ENCODE measurements at places on chromosomes 2 and 18. TPM values are rescaled to one million over a fixed set of nuclear protein-coding genes. Genes with fewer than 3 reads are reported as not detected.

DNA sequence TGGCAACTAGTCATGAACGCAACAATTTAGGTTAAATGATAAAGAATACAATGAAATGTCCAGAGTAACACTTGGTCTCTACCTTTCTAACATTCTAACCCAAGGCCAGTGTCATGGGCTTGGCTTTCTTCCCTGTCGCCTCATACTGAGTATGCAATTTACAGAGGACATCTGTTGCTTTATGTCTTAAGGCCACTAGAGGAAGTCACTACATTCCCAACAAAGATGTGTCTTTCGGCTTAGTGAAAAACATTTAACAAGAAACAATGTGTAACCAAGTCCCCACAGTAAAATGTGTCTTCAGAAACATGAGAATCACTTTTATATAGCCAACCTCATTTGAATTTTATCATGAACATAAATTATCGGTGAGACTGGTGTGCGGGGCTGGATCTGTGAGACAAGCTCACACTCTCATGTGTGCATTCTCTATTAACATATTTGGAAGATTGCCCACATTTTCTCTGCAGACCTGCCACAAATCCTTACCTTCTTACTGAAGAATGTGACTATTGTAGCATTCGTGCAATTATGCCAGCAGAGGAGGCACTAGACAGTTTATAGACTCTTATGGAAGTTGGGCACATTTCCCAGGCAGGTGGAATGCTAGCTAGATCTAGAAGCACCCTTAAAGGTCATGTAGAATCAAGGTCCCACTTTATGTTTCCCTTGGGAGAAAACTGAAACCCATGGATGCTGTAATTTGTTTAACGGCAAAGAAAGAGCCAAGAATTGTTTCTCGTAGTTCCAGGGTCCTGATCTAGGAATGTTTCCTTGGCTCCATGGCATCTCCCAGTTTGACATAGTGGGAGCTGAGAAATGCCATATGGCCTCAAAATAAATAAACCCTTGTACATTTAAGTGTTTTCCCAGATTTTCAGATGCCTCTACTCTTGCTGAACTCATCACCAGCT, 101.8 kb downstream of the CD226 start:
- no peaks in the 10 kb centered on the region for H3K36me3 ChIP-seq
- H3K4me1 ChIP-seq = no peaks in the 10 kb centered on the region
- no peak for DNase-seq
- no peak overlapping the region for H3K27ac ChIP-seq

Gene SLC16A14
- total RNA-seq = 1.5 TPM

GRCh38 chr2:20049637-20050036, 1.8 kb downstream of the LAPTM4A start:
- no peak for DNase-seq
- H3K27me3 ChIP-seq = peaks cover 2% of the 10 kb centered on the region
- H3K4me1 ChIP-seq = peaks cover 26% of the 10 kb centered on the region
- no peak overlapping the region for H3K4me3 ChIP-seq
- no peak overlapping the region for H3K27ac ChIP-seq
- peaks cover 7% of the 10 kb centered on the region for H3K36me3 ChIP-seq

Gene NAPG
- total RNA-seq = 29.7 TPM

- DNase-seq = no peak
- no peak overlapping the region for H3K4me3 ChIP-seq
- H3K36me3 ChIP-seq = no peaks in the 10 kb centered on the region
- H3K27ac ChIP-seq = no peak overlapping the region
- no peaks in the 10 kb centered on the region for H3K27me3 ChIP-seq
- no peaks in the 10 kb centered on the region for H3K4me1 ChIP-seq
Observed at GRCh38 chr2:50650403-50650810, 381.5 kb downstream of the NRXN1 start.

Gene REG1A
- not detected for total RNA-seq

DNA sequence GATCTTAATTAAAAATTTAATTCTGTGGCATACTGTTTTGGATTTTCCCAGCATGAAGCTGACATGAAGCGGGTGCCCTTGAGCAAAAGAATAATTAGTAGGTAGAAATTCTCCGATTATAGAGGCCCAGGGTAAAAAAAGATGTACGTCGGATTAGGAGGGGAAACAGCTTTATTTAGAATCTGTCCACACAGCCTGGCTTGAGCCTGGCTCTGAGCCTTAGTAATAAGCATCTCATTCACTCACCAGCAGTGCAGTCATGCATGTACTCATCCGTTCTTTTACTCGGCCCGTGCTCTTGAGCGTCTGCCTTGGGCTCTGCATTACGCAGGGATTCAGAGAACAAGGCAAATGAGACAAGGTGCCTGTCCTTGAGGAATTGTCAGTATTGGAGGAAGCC, 219.3 kb downstream of the AGAP1 start:
- H3K4me3 ChIP-seq = no peak overlapping the region
- DNase-seq = no peak
- no peaks in the 10 kb centered on the region for H3K4me1 ChIP-seq
- H3K27ac ChIP-seq = no peak overlapping the region

DNA sequence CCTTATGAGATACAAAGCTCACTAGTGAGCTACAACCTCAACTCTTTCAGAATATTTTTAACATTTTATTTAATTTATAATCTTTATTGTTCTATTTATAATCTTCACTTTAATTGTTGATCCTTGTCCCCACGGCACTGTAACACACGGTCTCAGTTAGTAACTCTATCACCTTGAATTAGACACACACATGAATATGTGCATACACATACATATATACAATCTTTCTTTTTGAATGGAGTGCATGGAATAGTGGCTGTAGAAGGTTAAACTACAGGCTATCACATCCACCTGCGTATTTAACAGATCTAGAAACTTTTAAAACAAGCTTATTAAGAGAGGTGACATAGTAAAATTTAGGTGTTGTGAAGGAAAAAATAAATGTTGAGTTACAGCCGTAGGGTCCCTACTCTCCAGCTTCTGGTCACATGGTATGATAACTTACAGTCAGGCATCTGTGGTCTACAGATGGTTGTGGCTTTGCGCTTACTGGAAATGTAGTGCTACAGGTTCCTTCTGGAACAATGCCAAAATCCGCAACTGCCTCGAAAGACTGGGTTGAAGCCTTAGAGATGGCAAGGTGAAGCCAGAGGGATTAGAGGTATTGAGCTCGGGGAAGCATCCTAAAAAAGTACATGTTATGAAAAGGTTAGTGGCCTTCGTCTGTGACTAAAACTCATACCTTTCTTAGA, 1324.1 kb upstream of the SLC39A10 start:
- H3K27me3 ChIP-seq = no peaks in the 10 kb centered on the region
- H3K27ac ChIP-seq = no peak overlapping the region
- no peaks in the 10 kb centered on the region for H3K36me3 ChIP-seq
- DNase-seq = no peak
- H3K4me3 ChIP-seq = no peak overlapping the region

DNA sequence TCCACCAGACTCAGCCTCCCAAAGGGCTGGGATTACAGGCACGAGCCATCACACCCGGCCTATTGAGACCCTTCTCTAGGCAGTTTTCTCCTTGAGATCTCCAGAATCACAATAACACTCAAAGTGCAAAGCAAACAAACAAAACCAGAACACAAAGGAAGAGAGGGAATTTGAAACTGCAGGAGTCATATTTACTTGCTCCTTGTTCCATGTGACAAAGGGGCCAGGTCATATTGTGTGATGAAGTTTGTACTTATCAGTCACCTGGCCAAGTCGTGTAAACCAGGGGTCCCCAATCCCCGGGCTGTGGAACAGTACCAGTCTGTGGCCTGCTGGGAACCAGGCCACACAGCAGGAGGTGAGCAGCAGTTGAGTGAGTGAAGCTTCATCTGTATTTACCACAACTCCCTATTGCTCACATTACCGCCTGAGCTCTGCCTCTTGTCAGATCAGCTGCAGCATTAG, 26.5 kb downstream of the SCYGR8 start:
- peaks cover 20% of the 10 kb centered on the region for H3K4me1 ChIP-seq
- H3K4me3 ChIP-seq = no peak overlapping the region
- H3K27ac ChIP-seq = no peak overlapping the region
- H3K36me3 ChIP-seq = no peaks in the 10 kb centered on the region

GRCh38 chr2:17336458-17336857, 181.8 kb downstream of the RAD51AP2 start:
- DNase-seq = no peak
- H3K4me1 ChIP-seq = no peaks in the 10 kb centered on the region
- H3K4me3 ChIP-seq = no peak overlapping the region

DNA sequence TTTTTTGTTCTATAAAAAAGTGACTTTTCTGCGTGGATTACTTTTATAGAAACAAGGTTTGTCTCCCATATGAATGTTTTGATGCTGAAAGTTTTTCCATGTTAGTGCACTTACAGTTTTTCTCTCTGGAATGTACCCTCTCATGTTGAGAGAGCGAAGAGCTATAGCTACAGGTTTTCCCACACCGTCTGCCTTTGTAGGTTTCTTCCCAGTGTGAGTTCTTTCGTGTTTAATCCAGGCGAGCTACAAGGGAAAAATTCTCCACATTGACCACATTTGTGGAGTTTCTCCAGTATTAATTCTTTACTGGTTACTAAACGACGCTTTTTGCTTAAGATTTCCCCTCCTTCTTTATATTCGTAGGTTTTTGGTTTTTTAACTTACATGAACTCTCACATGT, 85.1 kb downstream of the ACSL3 start:
- H3K36me3 ChIP-seq = peaks cover 5% of the 10 kb centered on the region
- H3K4me3 ChIP-seq = no peak overlapping the region
- H3K27me3 ChIP-seq = peaks cover 2% of the 10 kb centered on the region
- H3K4me1 ChIP-seq = peaks cover 21% of the 10 kb centered on the region
- H3K27ac ChIP-seq = no peak overlapping the region
- DNase-seq = no peak

Gene SLC19A3
- total RNA-seq = not detected

DNA sequence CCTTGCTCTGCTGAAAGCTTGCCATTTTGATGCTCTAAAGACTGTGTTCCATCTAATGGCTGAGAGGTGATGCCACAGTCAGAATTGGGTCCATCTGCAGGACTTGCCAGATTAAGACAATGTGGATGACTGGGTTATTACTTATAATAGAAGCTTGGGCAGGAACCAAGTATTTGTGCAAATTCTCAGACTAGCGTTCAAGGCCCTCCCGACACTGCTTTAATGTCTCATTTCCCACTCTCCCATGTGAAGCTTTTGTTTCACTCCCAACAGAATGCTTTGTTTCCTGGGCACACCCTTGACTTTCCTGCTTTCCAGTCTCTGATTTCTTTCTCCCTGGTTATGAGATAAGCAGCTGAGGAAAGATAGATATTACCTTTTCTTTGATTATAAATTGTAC, 215.8 kb downstream of the KCNS3 start:
- no peak overlapping the region for H3K4me3 ChIP-seq
- no peak for DNase-seq
- H3K4me1 ChIP-seq = no peaks in the 10 kb centered on the region
- no peaks in the 10 kb centered on the region for H3K27me3 ChIP-seq

Gene NYAP2
- not detected for total RNA-seq

Gene TXNDC2
- total RNA-seq = not detected

Gene SIX3
- not detected for total RNA-seq

DNA sequence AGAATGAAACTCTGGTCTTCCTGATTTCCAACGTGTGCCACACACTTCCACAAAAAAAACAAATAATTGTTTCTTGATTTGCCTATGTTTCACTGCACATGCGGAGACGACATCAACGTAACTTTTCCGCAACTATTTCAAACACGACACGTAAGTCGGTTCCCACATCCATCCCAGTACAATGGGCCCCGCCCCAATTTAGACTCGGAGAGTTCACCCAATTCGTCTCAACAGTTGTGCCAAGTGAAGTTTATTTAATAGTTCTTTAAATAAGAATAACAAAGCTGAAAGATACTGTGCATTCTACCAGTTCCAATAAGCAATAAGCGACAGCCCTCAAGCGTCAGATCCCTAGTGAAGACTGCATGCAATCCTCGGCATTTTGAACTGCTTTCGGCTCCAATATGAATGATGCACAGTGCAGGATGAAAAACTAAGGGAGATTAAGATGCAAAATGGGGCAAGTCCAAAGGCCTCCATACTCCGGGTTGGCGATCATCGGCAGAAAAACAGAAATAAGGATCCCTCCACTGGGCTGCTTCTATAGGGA, 664 bp downstream of the CCT4 start:
- peak overlapping the region; percentile 99 for H3K4me3 ChIP-seq
- H3K4me1 ChIP-seq = peaks cover 31% of the 10 kb centered on the region
- DNase-seq = peak; percentile 21
- peak overlapping the region; percentile 99 for H3K27ac ChIP-seq
- H3K27me3 ChIP-seq = no peaks in the 10 kb centered on the region
- peaks cover 37% of the 10 kb centered on the region for H3K36me3 ChIP-seq

DNA sequence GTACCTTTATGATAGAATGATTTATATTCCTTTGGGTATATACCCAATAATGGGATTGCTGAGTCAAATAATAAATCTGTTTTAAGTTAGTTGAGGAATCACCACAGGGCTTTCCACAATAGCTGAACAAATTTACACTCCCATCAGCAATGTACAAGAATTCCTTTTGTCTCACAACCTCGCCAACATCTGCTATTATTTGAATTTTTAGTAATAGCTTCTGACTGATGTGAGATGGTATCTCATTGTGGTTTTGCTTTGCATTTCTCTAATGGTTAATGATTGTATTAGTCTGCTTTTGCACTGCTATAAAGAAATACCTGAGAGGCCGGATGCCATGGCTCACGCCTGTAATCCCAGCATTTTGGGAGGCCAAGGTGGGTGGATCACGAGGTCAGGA, 1387.6 kb upstream of the ACVR2A start:
- H3K27ac ChIP-seq = no peak overlapping the region
- DNase-seq = no peak
- H3K4me1 ChIP-seq = no peaks in the 10 kb centered on the region
- no peaks in the 10 kb centered on the region for H3K36me3 ChIP-seq
- no peaks in the 10 kb centered on the region for H3K27me3 ChIP-seq

Gene ZNF24
- total RNA-seq = 42.7 TPM

GRCh38 chr18:5287854-5288253, 7.7 kb downstream of the ZBTB14 start:
- H3K36me3 ChIP-seq = peaks cover 48% of the 10 kb centered on the region
- DNase-seq = no peak
- H3K4me1 ChIP-seq = peaks cover 44% of the 10 kb centered on the region

Gene L3MBTL4
- not detected for total RNA-seq

GRCh38 chr18:63317556-63317946, 2.0 kb downstream of the BCL2 start:
- no peak for DNase-seq
- peaks cover 41% of the 10 kb centered on the region for H3K4me1 ChIP-seq
- H3K27me3 ChIP-seq = no peaks in the 10 kb centered on the region
- peak overlapping the region; percentile 88 for H3K4me3 ChIP-seq

- H3K36me3 ChIP-seq = no peaks in the 10 kb centered on the region
- no peak for DNase-seq
- no peaks in the 10 kb centered on the region for H3K4me1 ChIP-seq
- no peak overlapping the region for H3K4me3 ChIP-seq
Observed at GRCh38 chr18:50179465-50179864, 15.5 kb downstream of the MYO5B start.

Gene SERPINB7
- not detected for total RNA-seq

GRCh38 chr2:25043241-25043867, 1.5 kb downstream of the EFR3B start:
- peaks cover 44% of the 10 kb centered on the region for H3K27me3 ChIP-seq
- DNase-seq = peak; percentile 80
- H3K36me3 ChIP-seq = no peaks in the 10 kb centered on the region

- H3K27ac ChIP-seq = peak overlapping the region; percentile 64
- no peaks in the 10 kb centered on the region for H3K27me3 ChIP-seq
- peaks cover 7% of the 10 kb centered on the region for H3K36me3 ChIP-seq
- H3K4me1 ChIP-seq = peaks cover 76% of the 10 kb centered on the region
Observed at GRCh38 chr2:134181219-134181618, 72.7 kb upstream of the MGAT5 start.

GRCh38 chr2:28633204-28633603, 118.4 kb upstream of the PPP1CB start:
- no peaks in the 10 kb centered on the region for H3K27me3 ChIP-seq
- no peak overlapping the region for H3K27ac ChIP-seq
- H3K36me3 ChIP-seq = no peaks in the 10 kb centered on the region
